Activated CD4-positive, alpha-beta memory T cell treated with anti-CD3 and anti-CD28 coated beads, Interleukin-2, amount 10 ng/mL, durations not matched to agents 7 days and 5 days (primary cell): ENCODE measurements at places on chromosomes 3 and 15. TPM values are rescaled to one million over a fixed set of nuclear protein-coding genes. Genes with fewer than 3 reads are reported as not detected.

Gene ADAMTS9
- total RNA-seq: not detected

- no peak for DNase-seq
Observed at GRCh38 chr3:174441588-174442301, 417.4 kb upstream of the NAALADL2 start.

GRCh38 chr3:45572755-45573154 lies 21.8 kb upstream of the LIMD1 start:
- DNase-seq: no peak

- no peak for DNase-seq
Observed at GRCh38 chr15:32981536-32981935, 213.0 kb downstream of the FMN1 start.

GRCh38 chr15:40844696-40845030 lies 815 bp downstream of the SPINT1 start:
- peak; percentile 43 for DNase-seq

DNA sequence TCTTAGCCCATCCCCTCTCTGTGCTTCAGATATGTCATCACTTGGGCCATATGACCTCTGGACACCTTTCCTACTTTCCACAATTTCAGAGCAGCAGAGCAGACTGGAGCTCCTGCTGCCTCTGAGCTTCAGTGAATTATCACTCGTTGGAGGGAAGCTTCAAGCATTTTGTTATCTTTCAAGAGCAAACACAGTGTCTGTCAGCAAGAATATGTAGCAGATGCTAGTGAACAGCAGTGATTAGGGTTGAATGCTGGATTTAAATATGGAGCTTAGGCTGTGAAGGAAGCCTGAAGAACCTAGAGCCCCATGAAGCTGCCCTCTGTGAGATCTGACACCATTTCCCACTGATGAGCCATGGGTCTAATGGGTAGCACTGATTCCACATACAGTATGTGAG lies 115.4 kb downstream of the UBE3A start:
- DNase-seq: no peak

DNA sequence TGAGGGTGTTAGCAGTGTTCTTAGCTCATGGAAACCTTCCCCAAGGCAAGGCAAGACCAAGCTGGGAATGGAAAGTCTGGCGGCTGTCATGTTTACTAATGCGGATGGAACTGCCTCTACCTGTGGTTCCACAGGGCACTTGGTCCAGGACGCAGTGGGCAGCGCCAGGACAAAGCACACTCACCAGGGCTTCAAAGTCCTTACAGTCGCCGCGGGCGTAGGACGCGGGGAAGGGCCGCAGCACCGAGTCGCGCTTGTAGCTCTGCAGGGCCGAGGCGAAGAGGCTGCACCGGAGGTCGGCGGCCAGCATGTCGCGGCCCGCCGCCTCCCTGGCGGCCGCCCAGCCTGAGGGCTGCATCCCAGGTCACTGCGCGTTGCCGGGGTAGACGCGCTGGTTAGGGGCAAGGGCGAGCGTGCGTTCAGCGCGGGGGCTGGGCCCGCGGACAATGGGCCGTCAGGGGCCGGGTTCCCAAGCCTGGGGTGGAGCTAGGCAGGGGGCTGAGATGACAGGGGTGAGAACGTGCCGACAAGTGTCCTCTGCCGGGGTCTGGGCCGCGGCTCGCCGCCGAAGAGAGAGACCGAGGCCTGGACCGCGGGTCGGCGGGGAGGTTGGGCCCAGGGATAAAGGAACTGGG lies 497 bp downstream of the PARP16 start:
- DNase-seq: peak; percentile 35

GRCh38 chr3:182501856-182502255 lies 291.4 kb upstream of the ATP11B start:
- no peak for DNase-seq

- no peak for DNase-seq
Observed at GRCh38 chr15:50315814-50316630, 39.0 kb downstream of the GABPB1 start.

GRCh38 chr15:56772868-56773639 lies 39.7 kb upstream of the ZNF280D start:
- DNase-seq: no peak
